Germinal center (tissue), 1 donor: ENCODE measurements at places on chromosomes 16 and 17.

- no peak for DNase-seq
Observed at GRCh38 chr17:82299452-82299851, 18.0 kb downstream of the CD7 start.

GRCh38 chr16:2358811-2359210 is 18.3 kb upstream of the ABCA3 start:
- DNase-seq, result no peak

DNA sequence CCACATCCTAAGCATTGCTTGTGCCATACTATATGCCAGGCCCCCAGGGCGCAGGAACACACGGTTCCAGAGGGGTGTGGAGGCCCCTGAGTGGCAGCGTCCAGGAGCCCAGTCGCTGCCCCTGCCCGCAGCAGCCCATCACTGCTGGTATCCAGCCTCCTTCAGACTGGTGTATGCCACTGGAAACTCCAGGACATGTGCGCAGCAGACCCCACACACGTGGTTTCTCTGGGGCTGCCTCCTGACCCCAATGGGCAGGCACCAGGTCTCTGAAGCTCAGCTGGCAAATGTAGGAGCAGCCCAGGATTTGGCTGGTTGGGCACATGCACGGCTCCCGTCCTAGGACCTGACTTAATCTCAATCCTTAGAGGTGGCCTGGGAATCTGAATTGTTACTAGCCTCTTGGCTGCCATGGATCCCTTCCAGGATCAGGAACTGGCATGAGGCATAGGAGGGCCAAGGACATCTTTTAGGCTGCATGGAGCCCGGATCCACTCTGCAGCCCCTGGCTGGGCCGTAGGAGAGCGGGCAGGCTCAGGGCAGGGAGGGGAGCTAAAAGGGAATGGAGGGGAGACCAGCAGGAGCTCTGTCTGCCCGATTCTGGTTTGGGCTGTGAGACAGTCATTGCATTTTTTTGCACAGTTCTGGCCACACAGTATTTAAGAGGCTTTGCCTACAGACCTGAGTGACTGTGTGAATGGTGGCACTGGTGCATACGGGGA is 62.3 kb downstream of the RAI1 start:
- no peak for DNase-seq

DNA sequence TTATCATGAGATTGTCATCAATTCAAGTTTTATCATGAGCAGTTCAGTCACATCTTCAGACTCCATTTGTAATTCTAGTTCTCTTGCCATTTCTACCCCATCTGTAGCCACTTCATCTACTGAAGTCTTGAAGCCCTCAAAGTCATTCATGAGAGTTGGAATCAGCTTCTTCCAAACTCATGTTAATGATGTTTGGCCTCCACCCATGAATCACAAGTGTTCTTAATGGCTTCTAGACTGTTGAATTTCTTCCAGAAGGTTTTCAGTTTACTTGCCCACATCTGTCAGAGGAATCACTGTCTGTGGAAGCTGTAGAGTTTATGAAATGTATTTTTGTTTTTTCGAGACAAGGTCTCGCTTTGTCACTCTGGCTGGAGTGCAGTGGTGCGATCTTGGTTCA is 16.0 kb downstream of the NSRP1 start:
- DNase-seq, result no peak

GRCh38 chr17:16434662-16435061 is 19.3 kb downstream of the TRPV2 start:
- no peak for DNase-seq

- DNase-seq, result no peak
Observed at GRCh38 chr16:33059206-33059605, 134.8 kb upstream of the TP53TG3C start.

GRCh38 chr17:65190467-65191097 is 53.4 kb downstream of the RGS9 start:
- DNase-seq, result no peak

- DNase-seq, result no peak
Observed at GRCh38 chr16:9996221-9996620, 186.0 kb downstream of the GRIN2A start.

GRCh38 chr16:82612263-82612662 is 14.5 kb upstream of the CDH13 start:
- DNase-seq, result no peak

GRCh38 chr16:88842806-88843205 is 13.9 kb downstream of the GALNS start:
- DNase-seq, result no peak

GRCh38 chr17:32156656-32157055 is 14.4 kb downstream of the RHOT1 start:
- no peak for DNase-seq

- DNase-seq, result no peak
Observed at GRCh38 chr16:68345958-68346635, 35.3 kb downstream of the PRMT7 start.

GRCh38 chr17:36014946-36015345 is 2.8 kb downstream of the CCL23 start:
- DNase-seq, result no peak
